ENCODE measurements at places on chromosomes 3 and 15.

GRCh38 chr3:158463556-158463955 lies 107.4 kb upstream of the MLF1 start:
- DNase-seq, result no peak

DNA sequence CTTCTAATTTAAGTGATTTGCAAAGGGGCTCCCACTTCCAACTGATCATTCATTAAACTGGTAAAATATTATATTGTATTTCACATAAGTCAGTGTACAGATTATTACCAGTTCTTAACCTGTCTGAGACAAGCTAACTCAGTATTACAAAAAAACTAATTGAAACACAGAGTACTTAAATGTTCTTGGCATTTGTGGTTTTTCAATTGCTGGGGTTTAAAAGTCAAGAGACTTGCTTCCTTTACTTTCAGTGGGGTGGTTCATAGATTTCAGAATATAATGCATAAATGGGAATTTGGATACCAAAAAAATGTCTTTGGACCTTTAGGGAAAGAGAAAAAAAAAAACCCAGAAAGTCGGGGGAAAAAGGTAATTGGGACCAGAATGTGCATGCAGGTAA lies 85.0 kb downstream of the ATP10A start:
- DNase-seq, result no peak

DNA sequence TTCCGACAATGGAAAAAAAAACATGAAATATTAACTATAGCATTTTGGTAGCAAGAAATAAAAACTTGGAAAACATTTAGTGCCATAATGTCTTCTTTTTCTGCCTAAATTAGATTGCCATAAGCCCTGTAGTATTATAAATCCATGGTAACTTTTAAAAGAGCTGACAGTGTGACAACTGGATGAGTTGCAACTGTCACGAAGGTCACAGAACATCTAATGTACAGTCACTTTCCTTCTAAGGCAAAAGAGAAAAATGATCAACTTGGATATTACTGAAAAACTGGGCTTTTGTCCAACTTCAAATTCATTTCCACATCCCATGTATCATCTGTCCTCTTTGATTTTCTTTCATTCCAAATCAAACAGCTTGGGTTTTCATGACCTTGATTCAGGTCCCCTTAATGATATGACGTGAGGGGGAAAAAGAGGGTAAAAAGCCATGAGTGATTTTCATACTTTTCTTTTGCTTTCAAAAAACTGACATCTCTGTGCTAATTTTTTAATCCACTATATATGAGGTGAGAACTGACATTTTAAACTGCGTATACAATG lies 602 bp downstream of the CPB1 start:
- DNase-seq, result no peak

DNA sequence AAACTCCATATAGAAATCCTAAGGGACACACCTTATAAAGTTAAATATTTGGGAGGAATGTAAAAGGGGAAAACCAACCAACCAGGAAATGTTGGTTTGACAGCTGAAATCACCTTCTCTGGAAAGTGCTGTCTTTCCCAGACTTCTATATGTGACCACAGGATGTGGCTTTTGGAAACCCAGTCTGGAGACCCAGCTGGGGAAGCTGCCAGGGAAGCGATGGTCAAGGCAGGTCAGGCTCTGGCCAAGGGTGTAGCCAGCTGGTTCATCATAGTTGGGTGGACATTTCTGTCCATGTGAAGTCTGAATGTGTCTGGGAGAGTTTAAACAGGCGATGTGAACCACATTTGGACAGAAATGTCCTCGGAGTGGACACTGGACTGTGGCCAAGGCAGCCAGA lies 73.9 kb downstream of the ARNT2 start:
- no peak for DNase-seq

GRCh38 chr15:51907136-51907862 lies 64.3 kb downstream of the LEO1 start:
- DNase-seq, result no peak

GRCh38 chr15:60536314-60536713 lies 57.4 kb upstream of the ICE2 start:
- no peak for DNase-seq

DNA sequence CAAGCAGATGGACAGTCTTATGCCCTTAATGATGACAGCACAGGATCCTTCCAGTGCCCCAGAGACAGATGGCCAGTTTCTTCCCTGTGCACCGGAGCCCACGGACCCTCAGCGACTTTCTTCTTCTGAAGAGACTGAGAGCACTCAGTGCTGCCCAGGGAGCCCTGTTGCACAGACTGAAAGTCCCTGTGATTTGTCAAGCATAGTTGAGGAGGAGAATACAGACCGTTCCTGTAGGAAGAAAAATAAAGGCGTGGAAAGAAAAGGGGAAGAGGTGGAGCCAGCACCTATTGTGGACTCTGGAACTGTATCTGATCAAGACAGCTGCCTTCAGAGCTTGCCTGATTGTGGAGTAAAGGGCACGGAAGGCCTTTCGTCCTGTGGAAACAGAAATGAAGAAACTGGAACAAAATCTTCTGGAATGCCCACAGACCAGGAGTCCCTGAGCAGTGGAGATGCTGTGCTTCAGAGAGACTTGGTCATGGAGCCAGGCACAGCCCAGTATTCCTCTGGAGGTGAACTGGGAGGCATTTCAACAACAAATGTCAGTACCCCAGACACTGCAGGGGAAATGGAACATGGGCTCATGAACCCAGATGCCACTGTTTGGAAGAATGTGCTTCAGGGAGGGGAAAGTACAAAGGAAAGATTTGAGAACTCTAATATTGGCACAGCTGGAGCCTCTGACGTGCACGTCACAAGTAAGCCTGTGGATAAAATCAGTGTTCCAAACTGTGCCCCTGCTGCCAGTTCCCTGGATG lies 198.7 kb downstream of the AKAP13 start:
- DNase-seq, result no peak

- DNase-seq, result no peak
Measured at GRCh38 chr3:138317687-138318086, 12.0 kb downstream of the NME9 start.

- DNase-seq, result no peak
Measured at GRCh38 chr15:49832511-49832910, 211.7 kb downstream of the DTWD1 start.

DNA sequence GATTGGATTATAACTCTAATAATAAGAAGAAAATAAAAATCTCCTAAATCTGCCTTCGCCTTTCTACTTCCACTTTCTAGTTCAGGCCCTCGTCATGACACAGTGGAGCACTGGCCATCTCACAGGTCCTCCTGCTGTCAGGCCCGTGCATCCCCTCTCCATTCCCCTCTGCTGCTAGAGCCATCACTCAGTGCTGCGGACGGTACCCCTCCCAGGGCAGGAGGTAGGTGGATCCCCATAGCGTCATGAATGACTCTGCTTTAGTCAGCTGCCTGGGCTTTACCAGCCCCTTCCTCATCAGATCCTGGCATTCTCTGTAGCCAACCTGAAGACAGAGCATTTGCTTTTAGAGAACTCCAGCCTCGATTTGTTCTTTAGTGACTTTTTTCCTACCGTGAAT lies 12.0 kb upstream of the PPP1R2 start:
- no peak for DNase-seq

DNA sequence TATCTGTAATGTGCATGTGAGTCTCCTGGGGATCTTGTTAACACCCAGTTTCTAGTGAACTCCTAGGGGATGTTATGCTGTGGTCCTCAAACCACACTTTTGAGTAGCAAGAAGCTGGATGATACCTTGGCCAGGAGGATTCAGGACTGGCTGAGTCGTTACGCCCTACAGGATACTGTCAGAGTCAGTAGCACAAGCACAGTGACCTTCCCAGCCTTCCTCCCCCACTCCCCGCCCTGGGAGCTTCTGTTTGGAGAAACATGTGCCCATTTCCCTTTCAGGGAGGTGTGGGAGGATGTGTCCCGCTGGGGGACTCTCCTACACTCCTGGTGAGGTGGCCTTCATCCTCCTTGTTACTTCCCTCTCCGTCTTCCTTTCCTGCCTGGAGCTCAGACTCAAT lies 76.4 kb upstream of the TRPM1 start:
- no peak for DNase-seq
